Activated naive CD4-positive, alpha-beta T cell treated with anti-CD3 and anti-CD28 coated beads for 36 hours (primary cell): ENCODE measurements at places on chromosomes 7 and 10.

GRCh38 chr7:16652888-16653287 lies 6.9 kb downstream of the BZW2 start:
- no peak for DNase-seq

- DNase-seq: no peak
These were observed 205.9 kb downstream of the ARL4A start for GRCh38 chr7:12893292-12893691.

DNA sequence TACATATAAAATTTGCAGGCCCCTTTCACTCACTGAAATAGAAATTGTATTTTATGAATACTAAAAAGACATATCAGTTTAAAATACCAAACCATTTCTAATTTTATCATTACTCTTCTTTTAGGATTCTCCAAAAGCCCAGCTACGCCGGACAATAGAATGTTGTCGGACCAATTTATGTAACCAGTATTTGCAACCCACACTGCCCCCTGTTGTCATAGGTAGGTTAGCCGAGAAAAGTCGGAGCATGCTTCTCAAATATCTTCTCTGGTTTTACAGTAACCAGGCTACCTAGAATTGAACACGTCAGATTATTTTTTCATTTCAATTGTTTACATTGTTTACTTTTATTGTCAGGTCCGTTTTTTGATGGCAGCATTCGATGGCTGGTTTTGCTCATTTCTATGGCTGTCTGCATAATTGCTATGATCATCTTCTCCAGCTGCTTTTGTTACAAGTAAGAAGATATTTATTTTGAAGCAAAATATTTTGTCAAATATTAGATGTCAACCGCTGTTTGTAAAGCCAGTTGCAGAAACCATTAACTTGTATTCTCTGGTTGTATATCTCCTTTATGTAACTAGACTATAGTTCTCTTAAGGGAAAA lies 57.6 kb downstream of the MMRN2 start:
- DNase-seq: peak; percentile 63

GRCh38 chr7:46544396-46545008 lies 623.4 kb upstream of the IGFBP3 start:
- no peak for DNase-seq

DNA sequence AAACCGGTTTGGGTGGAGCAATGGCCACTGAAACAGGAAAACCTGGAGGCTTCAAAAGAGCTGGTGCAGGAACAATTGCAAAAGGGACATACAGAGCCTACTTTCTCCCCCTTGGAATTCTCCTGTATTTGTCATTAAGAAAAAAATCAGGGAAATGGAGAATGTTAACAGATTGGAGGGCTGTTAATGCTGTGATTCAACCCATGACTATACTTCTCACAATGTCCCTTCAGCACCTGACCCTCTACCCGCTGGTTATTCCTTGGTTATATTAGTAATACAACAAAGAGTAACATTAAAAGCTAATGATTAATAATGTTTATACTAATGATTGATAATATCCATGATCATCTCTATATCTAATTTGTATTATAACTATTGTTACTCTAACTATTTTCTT lies 34.4 kb upstream of the AKR1C2 start:
- DNase-seq: no peak

DNA sequence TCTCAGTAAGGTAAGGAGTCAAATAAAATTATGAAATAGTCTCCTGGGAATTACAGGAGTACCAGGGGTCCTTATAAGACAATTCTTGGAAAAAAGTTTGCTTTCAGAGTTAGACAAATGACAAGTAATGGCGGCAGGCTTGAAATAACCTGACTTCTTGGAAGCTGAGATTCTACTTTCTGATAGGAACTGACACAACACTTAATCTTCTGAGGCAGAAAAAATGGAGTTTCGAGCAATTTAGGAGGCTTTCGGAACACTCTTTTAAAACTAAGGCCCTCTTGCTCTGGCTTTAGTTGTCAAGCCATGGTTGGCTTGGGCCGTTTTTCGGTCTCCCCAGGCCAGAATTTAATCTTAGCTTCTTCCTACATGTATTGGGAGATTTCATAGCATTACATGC lies 260.0 kb downstream of the GATA3 start:
- no peak for DNase-seq

DNA sequence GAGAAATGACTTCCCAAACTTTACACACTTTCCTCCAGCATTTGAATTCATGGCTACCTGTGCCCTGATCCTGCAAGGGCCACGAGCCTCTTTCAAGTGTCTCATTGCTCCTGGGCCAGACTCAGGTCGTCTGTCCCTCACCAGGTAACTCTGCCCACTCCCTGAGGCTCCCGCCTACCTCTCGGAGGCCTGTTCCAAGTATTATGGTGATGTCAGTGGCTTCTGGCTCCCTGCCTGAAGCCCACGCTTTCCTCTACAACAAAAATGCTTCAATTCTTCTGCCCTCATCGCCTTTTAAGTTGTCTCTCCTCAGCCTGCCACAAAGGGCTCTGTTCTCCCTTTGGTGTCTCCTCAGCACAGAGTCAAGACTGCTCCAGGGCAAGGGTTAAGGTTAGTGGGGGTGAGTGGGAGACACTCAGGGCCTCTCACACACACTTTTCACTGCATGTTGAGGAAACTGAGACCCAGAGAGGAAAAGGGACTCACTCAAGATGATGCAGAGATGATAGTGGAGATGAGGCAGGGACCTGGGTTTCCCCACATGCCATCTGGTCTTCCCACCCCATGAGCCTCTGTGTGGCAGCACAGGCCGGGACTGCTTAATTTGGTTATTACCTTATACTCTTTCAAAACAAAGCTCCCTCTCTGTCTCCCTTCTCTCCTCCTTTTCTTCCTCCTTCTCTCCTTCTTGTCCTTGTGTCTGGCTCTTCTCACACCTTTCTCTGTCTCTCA lies 28.3 kb upstream of the EGR2 start:
- DNase-seq: peak; percentile 42

- DNase-seq: no peak
These were observed 443 bp downstream of the MYOF start for GRCh38 chr10:93481637-93482144.

GRCh38 chr10:110824152-110824441 lies 47.6 kb upstream of the PDCD4 start:
- no peak for DNase-seq

DNA sequence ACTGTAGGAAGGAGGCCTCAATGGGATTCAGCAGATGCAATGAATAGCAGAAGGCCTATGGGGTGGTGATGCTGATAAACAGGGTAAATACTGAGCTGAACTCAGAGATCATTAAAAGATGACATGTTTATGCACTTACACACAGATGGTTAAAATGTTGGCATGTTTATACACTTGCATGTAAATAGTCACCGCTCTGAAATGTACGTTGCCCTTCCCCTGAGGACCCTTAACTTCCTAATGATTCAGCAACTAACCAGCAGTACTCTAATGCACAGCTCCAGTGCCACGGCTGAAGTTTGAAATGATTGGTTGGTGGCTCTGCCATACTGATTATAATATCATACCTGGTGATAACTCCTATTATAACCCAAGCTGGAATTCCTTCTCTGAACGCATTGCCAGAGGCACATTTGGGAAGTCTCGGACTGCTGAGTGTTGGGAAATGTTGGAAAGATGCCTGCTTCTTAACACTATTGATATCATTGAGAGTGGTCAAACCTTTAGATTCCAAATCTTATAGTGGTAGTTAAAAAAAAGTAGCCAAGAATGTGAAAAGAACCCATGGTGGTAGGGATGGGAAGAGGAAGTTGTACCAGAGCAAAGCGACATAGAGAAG lies 3.7 kb upstream of the CAV1 start:
- no peak for DNase-seq

- DNase-seq: no peak
These were observed 3.2 kb downstream of the BEND7 start for GRCh38 chr10:13525663-13526062.

GRCh38 chr7:46450886-46451285 lies 529.8 kb upstream of the IGFBP3 start:
- no peak for DNase-seq
